SJSA1 (cell line): ENCODE measurements at places on chromosomes 7 and 10.

GRCh38 chr10:125011926-125012705 lies 70.2 kb downstream of the ZRANB1 start:
- DNase-seq, result peak; percentile 86

DNA sequence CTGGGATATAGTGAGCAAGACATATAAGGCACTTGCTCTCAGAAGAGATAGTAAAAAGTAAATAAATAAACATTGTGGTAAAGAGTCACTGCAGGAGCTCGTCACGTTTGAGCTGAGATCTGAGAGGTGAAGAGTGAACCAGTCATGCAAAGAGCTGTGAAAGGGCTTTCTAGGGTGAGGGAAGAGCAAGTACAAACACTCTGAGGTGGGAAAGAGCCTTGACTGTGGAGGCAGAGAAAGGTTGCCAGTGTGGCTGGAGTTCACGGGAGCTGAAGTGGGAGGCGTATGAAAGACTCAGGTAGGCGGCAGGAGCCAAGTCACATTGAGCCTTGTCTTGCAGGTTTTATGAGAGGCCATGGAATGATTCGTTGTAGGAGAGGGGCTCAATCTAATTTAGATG lies 141.0 kb downstream of the C1GALT1 start:
- no peak for DNase-seq

GRCh38 chr7:42978496-42978895 lies 46.3 kb downstream of the MRPL32 start:
- no peak for DNase-seq

GRCh38 chr7:36736899-36737211 lies 12.6 kb upstream of the AOAH start:
- no peak for DNase-seq

DNA sequence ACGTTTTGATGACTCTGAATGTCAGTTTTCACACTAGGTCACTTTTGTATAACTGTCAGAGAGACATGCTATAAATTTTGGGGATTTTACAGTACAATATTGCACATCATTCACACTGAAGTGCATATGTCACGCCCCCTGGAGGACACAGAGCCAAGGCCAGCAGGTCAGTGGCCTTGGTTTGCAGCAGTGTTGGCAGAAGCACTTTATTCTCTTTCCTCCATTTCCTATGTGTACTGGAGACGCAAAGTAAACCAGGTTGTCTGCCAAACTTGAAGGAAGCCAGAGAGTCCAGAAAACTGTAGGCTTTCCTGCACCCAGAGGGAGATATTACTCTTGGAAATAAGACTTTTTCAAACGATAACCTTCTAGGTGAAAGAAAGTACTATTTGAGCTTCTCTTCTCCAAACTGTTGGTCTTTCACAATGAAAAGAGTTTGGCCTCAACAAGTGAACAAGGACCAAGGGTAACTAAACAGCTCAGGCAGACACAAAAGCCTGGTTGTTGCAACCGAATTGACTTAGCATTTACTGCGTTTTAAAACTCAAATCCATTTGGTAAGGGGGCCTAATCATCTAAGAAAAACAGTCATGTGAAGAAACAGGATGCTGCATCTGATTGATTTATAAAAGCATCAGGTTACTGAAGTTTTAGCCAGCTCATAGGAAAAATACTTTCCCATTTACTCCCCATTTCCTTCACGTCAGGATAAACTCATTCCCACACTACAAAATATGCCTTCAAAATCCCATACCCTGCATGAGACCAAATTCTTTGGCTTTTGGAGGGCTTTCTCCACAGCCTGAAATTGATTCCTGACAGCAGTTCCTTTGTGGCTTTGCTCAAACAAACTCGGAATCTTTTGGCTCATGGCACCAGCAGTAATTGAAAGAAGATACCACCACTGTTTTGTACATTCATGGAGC lies 83.0 kb upstream of the SEC61G start:
- peak; percentile 15 for DNase-seq

- no peak for DNase-seq
These were observed 82.0 kb downstream of the VWC2 start for GRCh38 chr7:49855281-49855980.

- DNase-seq, result no peak
These were observed 170.8 kb downstream of the RNF216 start for GRCh38 chr7:5610500-5611186.

DNA sequence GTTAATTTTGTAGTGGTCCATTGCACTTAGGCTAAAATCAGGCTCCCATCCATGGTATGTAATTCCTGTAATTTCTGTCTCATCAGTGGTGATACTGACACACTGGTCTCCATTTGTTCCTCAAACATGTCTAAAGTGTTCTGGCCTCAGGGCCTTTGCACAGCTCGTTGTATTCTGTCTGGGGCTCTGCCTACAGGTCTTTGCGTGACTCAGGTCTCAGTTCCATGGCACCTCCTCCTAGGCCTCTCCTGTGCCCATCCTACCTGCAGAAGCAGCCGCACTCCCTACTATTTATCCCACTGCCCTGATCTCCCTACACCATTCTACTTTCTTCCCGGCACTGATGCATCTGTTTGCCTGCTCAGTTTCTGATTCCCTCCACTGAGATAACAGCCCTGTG lies 173.8 kb downstream of the ITGA8 start:
- DNase-seq, result no peak

- DNase-seq, result no peak
These were observed 24.4 kb downstream of the JMJD1C start for GRCh38 chr10:63441404-63441803.

DNA sequence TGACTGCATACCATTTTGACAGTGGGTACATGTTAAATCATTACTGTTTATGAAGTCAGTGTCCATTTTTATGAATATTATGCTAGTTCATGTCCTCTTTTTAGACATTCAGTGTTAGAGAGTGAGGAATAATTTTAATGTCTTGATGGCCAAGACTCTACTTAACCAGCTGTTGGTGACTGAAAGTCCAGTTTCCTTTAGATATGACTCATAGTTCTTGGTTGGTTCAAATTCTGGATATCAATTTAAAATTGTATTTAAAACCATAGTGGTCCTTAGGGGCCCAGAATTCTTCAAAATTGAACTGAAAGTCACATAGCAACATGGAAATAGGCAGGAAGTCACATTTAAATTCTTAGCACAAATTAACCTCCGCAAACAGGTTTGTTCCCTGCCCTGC lies 196.5 kb upstream of the PRPS1L1 start:
- no peak for DNase-seq

DNA sequence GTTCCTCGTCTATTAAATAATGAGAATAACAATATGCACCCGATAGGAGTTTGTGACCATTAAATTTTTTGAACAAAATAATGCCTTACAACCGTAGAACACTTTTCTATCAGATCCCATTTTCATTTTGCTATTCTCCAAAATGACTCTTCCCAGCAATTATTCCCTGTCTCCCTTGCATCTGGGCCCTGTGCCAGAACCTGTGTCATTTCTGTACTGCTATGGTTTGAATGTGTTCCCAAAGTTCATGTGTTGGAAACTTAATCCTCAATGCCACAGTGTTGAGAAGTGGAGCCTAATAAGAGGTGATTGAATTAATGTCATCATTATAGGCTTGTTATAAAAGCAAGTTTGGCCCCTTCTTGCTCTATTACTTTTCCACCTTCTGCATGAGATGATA lies 33.2 kb upstream of the SMNDC1 start:
- no peak for DNase-seq

- no peak for DNase-seq
These were observed 263.5 kb upstream of the PODXL start for GRCh38 chr7:131819891-131820290.

DNA sequence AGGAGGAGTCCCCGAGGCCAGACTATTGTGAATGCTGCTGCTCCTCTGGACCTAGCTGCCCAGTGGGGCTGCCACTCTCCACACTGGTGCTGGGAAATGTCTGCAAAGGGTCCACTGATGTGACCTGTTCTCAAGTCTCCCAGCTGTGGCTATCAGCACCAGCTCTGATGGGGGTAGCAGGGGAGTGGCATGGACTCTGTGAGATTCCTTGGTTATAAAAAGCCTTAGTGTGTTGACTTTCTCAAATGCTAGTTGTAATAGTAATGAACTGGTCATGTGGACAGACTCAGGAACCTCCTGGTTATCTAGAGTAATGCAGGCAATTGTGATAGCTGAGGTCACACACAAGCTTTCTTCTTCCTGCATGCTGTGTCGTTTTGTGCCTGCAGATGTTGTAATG lies 34.1 kb upstream of the ARMC3 start:
- no peak for DNase-seq

DNA sequence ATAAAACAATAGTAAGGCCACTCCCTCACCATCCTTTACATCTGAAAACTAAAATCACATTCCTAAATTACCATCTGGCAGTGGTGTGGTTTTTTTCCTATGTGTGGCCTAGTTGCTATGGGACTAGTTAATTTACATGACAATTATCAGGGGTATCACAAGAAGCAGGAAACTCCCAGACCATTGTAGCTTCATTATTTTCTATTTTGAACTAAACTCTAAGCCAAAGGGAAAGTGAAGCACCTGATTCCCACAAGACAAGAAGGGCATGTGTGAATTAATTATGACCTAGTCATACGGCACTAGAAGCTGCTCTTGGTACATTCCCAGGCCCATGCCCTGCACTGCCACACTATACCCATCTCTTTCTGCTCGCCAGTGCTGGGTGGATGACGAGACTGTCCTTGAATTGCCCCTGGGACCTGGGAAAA lies 103.4 kb downstream of the ATXN7L1 start:
- DNase-seq, result no peak

DNA sequence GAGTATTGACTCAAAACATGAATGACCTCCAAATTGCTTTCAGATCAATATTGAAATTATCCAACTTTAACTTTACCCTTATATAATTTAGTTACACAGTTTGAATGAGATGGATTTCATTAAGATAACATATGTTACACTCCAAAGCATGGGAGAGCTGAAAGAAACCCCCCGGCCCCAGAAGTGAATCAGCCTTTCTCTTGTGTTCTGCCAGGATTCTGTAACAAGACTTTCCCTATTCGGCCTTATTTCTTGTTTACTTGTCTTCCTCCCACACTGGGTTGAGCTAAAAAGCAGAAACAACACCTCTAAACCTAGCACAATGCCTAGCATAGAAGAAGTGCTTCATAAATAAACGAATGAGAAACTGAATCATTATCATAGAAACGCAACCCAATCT lies 224.8 kb downstream of the ADAM12 start:
- DNase-seq, result no peak

GRCh38 chr7:39468808-39469374 lies 97.3 kb upstream of the YAE1 start:
- no peak for DNase-seq

DNA sequence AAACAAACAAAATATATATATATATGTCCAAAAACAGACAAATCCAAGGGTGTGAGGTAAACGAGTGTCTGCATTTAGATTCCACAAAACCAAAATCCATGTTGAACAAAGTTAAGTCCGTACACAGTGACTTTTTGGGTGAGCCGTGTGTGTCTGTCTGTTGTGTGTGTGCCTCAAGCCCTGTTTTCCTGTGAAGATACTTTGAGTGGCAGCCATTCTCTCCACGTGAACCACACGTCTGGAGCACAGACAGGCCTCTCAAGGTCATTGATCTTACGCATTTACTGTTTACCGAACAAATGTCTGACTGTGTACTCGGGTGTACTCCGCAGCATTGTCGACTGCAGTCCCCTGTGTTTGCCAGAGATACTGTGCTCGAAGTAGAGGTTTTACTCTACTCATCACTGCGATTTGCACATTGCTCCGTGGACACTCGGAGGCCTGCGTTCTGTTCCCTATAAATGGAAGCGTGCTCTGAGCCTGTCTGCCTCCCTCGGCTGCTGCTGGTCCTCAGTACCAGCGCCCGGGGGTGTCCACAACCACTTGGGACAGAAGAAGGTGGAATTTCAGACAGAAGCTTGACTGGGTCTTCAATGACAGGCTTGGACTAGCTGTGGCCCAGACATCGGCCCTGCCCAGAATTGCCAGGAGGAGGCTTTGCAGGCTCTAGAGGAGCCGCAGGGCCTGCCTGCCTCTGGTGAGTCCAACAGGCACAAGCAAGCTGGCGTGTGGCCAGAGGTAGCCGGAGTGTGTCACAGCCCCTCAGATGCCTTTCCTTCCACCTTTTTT lies 22.1 kb downstream of the CYP17A1 start:
- DNase-seq, result peak; percentile 82

DNA sequence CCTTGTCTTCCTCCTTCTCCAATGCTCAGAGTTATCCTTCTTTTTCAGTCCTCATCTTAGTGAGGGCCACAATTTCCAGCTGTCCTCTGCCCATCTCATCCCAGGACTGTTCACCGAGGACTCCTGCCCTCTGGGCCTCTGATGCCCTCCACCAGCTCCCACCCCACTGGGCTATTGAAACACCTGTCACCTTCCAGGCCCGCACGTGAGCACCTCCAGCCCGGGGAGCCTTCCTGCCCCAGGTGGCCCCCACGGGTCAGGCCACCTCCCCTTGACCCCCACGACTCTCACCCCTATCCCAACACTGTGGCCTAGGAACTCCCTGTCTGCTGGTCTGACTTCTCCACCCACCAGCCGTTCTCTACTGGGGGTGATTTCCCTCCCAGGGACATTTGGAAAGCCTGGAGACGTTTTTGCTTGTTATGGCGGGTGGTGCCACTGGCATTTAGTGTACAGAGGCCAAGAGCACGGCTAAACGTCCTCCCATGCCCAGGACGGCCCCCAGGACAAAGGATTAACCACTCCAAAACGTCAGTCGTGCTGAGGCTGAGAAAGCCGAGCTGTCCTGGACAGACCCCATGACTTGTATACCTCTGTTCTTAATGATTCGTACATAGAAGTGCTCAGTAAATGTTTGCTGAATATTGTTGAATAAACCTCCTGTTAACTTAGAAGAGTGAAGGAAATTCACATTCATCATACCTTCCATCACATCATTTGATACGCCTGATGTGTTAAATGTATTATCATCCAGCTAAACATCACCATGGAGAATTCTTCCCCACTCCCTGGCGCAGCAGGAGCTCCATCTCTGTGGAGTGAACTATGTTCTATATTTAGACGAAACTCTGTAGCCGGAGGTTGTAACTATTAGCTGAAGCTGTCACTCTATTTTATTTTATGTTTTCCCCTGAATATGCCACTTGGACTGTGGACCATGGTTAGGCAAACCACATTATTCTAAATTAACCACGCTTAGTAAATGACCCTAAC lies 270.1 kb upstream of the SHH start:
- DNase-seq, result no peak

DNA sequence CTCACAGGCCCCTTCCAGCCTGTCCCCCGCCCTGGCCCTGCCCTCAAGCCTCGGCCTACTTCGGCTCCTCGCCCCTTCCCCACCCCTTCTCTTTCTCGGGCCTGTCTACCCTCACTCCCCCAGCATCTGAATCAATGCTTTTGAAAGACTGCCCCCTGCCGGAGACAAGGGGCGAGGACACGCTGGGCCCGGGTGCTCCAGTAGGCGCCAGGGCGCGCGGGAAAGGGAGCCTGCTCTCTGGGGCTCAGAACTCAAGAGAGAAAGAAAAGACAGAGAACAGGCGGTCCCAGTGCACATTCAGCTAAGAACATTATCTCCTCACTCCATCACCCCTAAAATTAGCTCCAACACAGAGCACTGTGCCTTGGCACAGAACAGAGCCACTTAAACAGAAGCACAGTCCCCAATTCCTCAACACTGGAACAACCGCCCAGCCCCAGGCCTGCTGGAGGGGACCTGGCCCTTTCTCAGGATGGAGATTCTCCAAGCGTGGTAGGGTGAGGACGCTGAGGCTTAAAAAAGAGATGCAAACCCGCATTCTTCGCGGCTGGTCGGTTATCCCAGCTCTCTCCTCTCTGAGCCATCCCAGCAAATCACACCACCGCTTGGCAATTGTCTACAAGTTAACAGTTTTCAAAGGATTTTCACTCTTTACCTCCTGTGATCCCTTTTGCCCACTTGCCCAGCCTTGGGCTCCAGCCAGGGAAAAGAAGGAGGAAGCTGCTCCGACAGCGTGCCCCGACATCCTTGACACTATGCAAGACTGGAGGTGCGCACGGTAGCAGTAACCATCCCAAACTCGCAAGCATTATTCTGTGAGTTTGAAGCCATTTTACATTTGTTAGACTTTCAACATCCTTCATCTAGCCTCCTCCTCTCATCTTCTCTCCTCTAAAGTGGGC lies 2.1 kb downstream of the GIGYF1 start:
- peak; percentile 67 for DNase-seq
